ENCODE measurements at places on chromosomes 7 and 10.

DNA sequence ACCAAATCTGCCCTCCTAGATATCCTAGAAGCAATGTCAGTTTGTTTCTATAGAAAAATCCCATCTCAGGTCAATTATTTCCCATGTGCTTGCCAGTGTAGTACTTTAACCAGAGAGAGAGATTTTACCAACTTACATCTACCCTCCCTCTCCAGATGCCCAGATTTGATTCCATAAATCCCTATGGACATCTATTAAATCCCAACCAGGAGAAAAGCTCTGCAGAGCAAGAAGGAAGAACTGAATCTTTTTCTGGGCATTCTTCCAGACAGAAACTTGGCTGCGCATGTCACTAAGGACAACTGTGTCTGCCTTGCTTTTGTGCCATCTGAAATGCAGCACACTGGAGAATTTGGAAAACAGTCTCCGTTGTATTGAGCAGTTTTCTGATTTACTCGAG, 597.6 kb downstream of the SORCS1 start:
- no peak overlapping the region for H3K27ac ChIP-seq
- no peaks in the 10 kb centered on the region for H3K36me3 ChIP-seq
- no peaks in the 10 kb centered on the region for H3K27me3 ChIP-seq
- no peak for DNase-seq

DNA sequence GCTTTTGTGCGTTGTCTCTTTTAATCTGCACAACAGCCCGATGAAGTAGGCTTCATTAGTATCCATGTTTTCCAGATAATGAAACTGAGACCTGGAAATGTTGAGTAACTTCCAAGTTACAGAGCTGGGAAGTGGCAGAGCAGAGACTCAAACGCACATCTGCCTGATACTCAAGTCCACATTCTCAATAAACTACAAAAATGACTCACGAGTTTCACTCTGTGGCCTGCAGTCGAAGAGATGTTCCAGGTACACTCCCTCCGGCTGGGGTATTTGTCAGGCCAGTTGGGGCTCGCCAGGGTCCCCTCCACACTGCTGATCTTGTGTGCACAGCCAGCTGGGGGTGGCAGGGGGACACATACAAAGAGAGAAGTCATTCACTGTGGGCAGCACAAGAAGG, 17.7 kb upstream of the OPALIN start:
- DNase-seq: no peak
- no peaks in the 10 kb centered on the region for H3K27me3 ChIP-seq
- no peak overlapping the region for H3K4me3 ChIP-seq
- H3K36me3 ChIP-seq: no peaks in the 10 kb centered on the region

DNA sequence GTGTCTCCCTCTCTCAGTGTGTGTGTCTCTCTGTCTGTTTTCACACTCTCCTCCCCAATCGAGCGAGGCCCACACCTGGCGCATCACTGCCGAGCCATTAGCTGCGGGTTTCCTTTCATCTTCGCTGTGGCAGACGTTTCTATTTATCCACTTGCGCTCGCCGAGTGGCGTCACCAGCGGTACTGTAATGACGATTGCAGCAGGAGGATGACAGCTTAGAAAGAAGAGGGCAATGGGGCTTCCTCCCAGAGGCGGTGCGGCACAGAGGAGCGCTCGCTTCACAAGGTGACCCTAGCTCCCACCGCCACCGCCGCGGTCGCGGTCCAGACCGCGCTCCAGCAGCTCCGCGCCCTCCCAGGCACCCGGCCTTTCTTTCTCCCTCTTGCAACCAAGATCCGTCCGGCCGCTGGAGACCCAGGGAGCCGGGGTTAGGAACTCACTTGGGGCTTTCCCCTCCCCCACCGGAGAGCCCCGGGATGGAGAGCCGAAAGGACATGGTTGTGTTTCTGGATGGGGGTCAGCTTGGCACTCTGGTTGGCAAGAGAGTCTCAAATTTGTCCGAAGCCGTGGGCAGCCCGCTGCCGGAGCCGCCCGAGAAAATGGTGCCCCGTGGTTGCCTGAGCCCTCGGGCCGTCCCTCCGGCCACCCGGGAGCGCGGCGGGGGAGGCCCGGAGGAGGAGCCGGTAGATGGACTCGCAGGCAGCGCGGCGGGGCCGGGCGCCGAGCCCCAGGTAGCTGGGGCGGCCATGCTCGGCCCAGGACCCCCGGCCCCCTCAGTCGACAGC, at the start of gene EVX1:
Gene EVX1, plus strand, starts transcription at position 248 of the 785 bp plus-strand sequence. Its CDS starts 229 bp downstream, at position 477.
- no peaks in the 10 kb centered on the region for H3K36me3 ChIP-seq
- H3K4me1 ChIP-seq: no peaks in the 10 kb centered on the region
- H3K27me3 ChIP-seq: peaks cover 100% of the 10 kb centered on the region
- H3K4me3 ChIP-seq: peak within 1 kb of the TSS; percentile 21

DNA sequence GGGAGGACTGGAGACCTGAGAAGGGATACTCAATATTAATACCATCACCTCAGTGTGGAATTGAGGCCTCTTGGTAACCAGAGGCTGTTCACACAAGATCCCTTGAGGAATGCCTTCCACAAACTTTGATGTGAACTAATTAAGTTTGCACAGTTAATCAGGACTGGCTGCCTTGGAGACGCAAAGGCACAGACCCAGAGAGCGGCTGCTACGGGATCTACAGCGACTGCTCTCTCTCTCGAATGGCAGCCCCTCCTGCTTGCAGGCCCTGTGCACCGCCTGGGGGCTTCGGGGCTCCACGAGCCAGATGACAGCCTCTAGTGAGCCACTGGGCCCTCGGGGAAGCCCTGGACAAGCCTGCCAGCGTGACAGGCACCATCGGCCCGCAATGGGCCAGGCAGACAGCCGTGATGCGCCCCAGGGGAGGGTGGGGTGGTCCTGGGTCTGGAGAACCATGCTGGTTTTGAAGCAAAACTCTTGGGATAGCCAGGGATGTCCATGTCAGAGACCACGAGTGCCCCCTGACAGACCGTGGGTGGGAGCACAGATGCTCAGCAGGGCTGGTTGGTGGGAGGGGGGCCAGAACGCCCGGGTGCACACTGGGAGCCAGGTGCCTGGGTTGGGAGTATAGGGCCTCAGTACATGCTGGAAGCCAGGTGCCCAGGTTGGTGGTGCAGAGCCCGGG, 195.6 kb downstream of the ELFN1 start:
- H3K36me3 ChIP-seq: peaks cover 21% of the 10 kb centered on the region
- H3K4me1 ChIP-seq: no peaks in the 10 kb centered on the region
- H3K27me3 ChIP-seq: no peaks in the 10 kb centered on the region
- no peak for DNase-seq

DNA sequence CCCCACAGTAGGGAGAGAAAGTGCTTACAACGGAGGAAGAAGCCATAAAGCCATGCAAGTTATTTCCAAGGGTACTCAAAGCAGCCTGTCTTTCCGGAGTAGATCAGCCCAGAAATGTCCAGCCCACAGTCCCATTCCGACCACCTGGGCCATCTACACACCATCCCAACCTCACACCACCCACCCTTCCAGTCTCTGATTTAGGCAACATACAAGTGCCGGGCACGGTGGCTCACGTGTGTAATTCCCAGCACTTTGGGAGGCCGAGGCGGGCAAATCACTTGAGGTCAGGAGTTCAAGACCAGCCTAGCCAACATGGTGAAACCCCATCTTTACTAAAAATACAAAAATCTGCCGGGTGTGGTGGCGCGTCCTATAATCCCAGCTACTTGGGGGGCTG, 35.1 kb downstream of the LRRC20 start:
- H3K27me3 ChIP-seq: no peaks in the 10 kb centered on the region
- no peak overlapping the region for H3K27ac ChIP-seq
- no peak overlapping the region for H3K4me3 ChIP-seq
- no peaks in the 10 kb centered on the region for H3K36me3 ChIP-seq

DNA sequence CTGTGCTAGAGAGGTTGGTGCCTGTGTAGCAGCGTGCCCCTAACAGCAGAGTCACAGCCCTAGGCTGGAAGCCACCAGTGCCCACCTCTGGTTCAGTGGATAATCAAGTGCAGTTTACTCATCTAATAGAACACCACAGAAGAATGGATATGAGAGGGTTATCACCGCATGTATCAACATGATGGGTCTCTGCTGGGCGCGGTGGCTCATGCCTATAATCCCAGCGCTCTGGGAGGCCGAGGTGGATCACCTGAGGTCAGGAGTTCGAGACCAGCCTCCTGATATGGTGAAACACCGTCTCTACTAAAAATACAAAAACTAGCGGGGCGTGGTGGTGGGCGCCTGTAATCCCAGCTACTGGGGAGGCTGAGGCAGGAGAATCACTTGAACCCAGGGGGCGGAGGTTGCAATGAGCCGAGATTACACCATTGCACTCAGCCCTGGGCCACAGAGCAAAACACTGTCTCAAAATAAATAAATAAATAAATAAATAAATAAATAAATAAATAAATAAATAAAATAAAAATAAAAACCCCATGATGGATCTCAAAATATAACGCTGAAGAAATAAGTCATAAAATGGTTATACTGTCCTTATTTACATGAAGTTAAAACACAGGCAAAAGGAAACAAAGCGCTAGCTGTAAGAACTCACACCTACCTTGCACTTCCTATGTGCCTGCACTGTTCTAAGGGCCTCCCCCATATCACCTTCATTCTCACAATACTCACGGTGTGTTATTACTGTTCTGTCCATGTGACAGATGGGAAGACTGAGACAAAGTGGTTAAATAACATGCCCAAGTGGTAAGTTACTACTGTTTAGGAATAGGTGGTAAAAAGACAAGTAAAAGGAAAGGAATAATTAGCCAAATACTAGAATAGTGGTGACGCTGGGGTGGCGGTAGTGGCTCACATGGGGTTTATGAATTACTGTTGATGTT, 70.9 kb downstream of the AMZ1 start:
- DNase-seq: no peak
- peaks cover 41% of the 10 kb centered on the region for H3K4me1 ChIP-seq
- H3K27me3 ChIP-seq: no peaks in the 10 kb centered on the region
- H3K4me3 ChIP-seq: no peak overlapping the region
- no peaks in the 10 kb centered on the region for H3K36me3 ChIP-seq

DNA sequence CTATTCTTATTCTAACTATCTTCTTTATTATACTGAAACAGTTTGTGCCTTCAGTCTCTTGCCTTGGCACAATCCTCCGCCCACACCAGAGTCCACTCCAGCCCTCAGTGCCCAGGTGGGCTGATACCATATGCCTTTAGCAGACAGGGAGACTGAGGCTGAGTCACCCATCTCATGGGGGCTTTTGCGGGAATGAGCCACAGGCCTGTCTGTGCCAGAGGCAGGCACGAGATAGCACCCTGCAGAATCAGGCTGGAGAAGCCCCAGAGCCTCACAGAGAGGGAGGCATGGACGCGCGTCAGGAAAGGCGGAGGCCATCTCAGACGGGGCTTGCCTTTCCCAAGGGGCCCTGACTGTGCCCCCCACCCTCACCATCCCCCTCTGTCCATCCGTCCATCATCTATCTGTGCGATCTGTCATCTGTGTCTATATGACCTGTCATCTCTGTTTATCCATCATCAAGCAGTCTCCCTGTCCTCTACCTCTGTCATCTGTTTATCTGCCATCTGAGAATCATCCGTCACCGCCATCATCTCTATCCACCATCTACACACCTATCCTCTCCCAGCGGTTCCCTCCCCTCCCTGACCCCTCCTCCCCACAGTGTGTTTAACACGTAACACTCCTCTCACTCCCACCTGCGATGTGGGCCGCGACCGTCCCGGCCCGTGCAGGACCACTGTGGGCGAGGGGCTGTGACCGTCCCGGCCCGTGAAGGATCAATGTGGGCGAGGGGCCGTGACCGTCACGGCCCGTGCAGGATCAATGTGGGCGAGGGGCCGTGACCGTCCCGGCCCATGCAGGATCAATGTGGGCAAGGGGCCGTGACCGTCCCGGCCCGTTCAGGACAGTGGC, 7.3 kb upstream of the ADAP1 start:
- H3K36me3 ChIP-seq: no peaks in the 10 kb centered on the region
- no peak overlapping the region for H3K27ac ChIP-seq
- H3K27me3 ChIP-seq: peaks cover 34% of the 10 kb centered on the region
- no peak overlapping the region for H3K4me3 ChIP-seq
- no peak for DNase-seq

- no peaks in the 10 kb centered on the region for H3K4me1 ChIP-seq
- H3K36me3 ChIP-seq: no peaks in the 10 kb centered on the region
- no peak overlapping the region for H3K4me3 ChIP-seq
- DNase-seq: no peak
- H3K27me3 ChIP-seq: no peaks in the 10 kb centered on the region
- H3K27ac ChIP-seq: no peak overlapping the region
Observed at GRCh38 chr10:9898633-9899395, 1118.9 kb upstream of the CELF2 start.

DNA sequence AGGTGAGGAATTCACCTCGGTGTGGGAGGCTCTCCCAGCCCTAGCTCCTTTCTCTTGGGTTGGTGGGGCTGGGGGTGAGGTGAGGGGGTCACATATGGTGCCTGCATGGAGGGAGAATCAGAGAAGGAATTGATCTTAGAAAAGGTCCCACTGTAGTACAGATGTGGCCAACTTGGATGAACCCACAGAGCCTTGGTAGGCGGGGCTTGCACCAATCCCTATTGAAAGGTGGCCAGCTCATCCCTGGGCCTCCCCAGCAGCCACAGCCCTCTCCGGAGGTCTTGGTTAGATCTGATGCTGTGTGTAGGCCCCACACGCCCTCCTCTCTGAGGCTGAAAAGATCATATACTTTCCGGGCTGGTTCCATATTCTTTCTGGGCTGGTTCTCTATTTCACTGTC, 19.0 kb downstream of the HKDC1 start:
- no peak overlapping the region for H3K27ac ChIP-seq
- no peaks in the 10 kb centered on the region for H3K27me3 ChIP-seq
- H3K4me3 ChIP-seq: no peak overlapping the region
- DNase-seq: no peak

GRCh38 chr10:28214219-28214618, 88.6 kb downstream of the MPP7 start:
- no peaks in the 10 kb centered on the region for H3K27me3 ChIP-seq
- H3K36me3 ChIP-seq: no peaks in the 10 kb centered on the region
- H3K4me3 ChIP-seq: no peak overlapping the region
- no peak for DNase-seq
- no peaks in the 10 kb centered on the region for H3K4me1 ChIP-seq

GRCh38 chr10:124359336-124359832, 59.3 kb downstream of the OAT start:
- H3K27me3 ChIP-seq: no peaks in the 10 kb centered on the region
- DNase-seq: no peak
- H3K36me3 ChIP-seq: no peaks in the 10 kb centered on the region
- no peak overlapping the region for H3K27ac ChIP-seq

- no peaks in the 10 kb centered on the region for H3K27me3 ChIP-seq
- no peaks in the 10 kb centered on the region for H3K4me1 ChIP-seq
- no peak for DNase-seq
- H3K36me3 ChIP-seq: no peaks in the 10 kb centered on the region
- no peak overlapping the region for H3K27ac ChIP-seq
Observed at GRCh38 chr10:58201704-58202103, 66.0 kb downstream of the IPMK start.
